Germinal center (tissue), 1 donor: ENCODE measurements at places on chromosomes 2 and 18.

- DNase-seq: no peak
Measured at GRCh38 chr2:169895294-169895985, 68.2 kb downstream of the UBR3 start.

DNA sequence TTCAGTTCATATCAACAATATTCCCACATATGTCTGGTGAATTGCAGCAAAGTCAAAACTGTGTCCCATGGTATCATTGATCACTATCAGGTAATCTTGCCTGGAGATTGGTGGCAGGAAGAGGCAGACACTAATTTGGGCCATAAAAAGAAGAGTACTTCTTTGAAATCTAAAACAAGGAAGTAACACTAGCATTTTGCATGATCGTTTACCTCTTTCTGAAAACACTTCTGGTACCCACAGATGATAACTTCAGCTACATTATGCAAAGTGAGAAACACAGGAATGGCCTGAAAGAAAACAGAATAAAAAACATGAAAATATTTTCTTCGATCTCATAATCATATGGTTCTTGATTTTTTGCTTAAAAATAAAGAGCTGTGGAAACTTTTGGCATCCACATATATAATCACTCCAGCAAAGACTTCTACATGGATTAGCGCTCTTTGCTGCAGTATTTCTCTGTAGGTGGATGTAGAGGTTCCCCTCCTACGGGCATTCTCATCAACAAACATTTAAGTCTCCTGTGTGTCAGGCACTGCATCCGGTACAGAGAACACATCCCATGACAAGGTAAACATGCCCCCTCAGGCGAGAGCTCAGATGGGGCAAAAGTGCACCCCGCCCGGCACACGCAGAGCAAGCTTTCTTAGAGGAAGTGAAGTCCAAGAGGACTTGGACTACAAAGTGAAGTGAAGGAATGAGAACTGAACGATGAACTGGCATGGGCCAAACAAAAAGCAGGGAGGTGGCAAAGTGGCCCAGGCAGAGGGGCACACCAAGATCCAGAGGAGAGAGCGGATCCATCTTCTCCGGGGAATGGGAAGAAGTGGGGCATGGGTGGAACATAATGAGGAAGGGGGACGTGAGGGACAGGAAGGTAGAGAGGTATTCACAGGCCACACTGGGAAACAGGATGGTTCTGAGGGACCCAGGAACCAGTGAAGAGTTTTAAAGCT, 68.0 kb upstream of the RIOK3 start:
- peak; percentile 21 for DNase-seq

DNA sequence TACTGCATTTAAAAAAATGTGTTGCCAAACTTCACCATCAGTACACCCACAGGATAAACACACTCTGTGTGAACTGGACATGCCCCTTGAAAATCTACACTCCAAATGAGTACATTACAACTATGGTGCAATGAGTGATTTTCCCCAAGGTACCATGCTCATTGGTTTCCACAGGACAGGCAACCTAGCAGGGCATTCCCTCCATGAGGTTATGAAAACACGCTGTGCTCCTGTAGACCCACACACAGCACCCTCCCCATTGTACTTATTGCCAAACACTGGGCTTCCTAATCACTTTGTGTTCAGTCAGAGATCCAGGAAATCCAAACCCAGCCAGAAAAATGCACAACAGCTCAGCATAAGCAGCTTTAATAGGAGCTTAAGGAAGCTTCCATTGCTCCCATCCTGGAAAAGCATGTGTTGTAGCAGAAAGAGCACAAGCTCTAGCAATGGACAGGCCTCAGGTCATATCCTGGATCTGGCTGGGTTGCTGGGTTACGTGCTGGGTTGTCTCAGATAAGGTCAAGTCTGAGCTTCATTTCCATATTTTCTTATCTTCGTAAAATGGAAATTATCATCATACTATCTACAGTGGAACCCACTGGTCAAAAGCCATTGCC, 20.8 kb upstream of the ATIC start:
- no peak for DNase-seq

DNA sequence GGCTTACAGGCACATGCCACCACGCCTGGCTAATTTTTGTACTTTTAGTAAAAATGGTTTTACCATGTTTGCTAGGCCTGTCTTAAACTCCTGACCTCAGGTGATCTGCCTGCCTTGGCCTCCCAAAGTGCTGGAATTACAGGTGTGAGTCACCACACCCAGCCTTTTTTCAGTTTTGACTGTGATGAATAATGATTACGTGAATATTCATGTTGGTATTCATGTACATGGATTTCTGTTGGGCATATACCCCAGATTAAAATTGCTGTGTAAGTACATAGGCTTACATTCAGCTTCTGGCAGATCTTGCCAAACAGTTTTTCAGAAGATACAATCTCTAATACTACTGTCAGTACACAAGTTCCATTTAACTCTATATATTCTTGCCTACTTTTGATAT, 20.9 kb downstream of the SLC39A10 start:
- DNase-seq: no peak

DNA sequence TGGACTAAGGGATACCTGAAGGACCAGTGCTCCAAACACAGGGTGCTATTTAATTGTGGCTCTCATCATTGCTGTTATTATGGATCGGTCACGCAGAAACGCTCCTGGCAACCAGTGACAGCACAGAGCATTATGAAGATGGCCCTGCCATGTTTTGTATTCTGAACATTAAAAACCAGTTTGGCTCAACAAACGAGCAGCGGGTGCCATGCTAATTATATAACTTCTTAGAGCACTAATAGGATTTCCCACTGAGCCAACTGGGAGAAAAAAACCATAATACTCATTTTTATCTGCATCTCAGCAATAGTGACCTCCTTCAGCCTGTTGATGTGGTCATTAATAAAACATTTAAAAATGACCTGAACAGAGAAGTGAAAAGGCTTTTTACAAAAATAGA, 212.8 kb downstream of the STK39 start:
- no peak for DNase-seq

DNA sequence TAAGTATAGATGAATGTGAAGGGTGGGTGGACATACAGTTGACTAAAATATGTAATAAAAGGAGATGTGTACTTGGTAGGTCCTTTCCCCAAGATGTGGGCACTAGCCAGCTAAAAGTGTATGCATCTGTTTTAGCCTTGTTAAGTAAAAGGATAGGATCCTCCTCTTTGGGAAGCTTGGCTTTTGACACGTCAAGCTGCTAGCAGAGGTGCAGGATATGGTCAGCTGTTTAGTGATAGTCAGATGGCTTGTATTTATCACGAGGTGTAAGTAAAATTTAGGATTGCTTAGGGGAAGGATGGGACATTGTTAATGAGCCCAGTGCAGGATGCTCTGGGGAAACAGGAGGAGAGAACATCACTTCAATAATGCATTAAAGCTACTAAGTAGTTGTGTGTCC, 1.5 kb downstream of the MFSD6 start:
- DNase-seq: no peak

DNA sequence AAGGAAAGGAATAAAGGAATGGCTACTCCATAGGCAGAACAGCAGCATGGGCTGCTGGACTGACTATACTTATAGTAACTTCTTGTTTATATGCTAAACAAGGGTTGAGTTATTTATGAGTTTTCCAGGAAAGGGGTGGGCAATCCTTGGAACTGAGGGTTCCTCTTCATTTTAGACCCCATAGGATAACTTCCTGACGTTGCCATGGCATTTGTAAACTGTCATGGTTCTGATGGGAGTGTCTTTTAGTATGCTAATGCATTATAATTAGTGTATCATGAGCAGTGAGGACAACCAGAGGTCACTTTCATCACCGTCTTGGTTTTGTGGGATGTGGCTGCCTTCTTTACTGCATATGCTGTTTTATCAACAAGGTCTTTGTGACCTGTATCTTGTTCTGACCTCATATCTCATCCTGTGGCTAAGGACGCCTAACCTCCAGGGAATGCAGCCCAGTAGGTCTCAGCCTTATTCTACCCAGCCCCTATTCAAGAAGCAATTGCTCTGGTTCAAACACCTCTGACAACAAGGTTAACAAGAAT, 98.6 kb upstream of the CABLES1 start:
- DNase-seq: no peak

- no peak for DNase-seq
Measured at GRCh38 chr18:47775961-47776360, 154.5 kb downstream of the SMAD2 start.

- DNase-seq: no peak
Measured at GRCh38 chr2:47033102-47033880, 117.7 kb upstream of the MCFD2 start.

DNA sequence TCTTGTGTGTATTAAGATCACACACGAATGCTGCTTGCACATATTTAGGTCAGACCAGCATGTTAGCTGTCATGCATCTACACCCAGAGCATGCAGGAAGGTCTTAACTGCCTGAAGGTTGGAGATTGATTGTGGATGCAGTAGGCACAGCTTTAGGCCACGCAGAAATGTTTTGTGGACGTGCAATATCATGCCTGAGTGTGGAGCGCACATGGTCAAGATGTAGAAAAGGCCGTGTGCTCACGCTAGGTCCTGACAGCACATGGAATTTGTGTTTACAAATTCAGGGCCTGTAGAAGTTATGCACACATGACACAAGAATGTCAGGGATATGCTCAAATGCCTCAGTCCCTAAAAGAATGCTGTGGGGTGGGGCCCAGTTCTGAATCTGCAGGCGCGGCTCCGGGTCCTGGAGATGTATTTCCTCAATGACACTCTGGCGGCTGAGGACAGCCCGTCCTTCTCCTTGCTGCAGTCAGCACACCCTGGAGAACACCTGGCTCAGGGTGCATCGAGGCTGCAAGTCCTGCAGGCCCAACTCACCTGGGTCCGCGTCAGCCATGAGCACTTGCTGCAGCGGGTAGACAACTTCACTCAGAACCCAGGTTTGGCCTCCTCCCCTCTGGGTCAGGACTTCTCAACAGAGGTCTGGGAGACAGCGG, 27.9 kb downstream of the MARCO start:
- DNase-seq: no peak

DNA sequence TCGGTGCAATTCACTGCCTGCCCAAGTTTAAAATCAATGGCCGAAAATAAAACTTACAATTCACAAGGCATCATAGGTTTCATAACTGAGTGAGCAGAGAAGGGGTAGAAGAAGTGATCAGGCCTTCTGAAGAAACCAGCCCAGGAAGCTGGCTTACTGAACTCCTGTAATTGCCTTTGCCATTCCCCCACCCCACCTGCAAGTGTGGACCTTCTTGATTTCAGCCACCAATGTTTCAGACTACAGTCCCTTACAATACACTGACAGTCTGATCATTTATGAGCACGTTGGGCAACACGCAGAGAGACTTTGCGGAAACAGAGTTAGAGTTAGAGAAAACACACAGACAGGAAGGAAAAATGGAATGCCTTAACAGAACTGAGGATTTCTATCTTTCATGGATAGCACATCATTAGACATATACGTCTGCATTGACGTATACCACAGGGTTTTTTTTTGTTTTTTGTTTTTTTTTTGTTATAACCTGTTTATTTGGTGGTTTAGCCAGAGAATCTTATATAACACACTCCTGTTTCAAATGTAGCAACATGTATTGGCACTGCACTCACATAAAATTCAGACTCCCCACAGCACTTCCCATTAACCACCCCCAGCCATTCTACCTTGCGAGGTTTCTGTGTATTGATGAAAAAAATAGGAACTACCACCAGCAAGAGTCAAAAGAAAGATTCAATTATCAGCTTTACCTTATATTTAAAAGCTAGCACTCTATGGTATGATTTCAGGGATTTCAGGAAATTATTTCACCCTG, 126.4 kb downstream of the CACNB4 start:
- no peak for DNase-seq

GRCh38 chr18:36153203-36153602, 23.5 kb downstream of the ELP2 start:
- DNase-seq: no peak

- peak; percentile 9 for DNase-seq
Measured at GRCh38 chr18:49898421-49898820, 85.1 kb upstream of the ACAA2 start.

DNA sequence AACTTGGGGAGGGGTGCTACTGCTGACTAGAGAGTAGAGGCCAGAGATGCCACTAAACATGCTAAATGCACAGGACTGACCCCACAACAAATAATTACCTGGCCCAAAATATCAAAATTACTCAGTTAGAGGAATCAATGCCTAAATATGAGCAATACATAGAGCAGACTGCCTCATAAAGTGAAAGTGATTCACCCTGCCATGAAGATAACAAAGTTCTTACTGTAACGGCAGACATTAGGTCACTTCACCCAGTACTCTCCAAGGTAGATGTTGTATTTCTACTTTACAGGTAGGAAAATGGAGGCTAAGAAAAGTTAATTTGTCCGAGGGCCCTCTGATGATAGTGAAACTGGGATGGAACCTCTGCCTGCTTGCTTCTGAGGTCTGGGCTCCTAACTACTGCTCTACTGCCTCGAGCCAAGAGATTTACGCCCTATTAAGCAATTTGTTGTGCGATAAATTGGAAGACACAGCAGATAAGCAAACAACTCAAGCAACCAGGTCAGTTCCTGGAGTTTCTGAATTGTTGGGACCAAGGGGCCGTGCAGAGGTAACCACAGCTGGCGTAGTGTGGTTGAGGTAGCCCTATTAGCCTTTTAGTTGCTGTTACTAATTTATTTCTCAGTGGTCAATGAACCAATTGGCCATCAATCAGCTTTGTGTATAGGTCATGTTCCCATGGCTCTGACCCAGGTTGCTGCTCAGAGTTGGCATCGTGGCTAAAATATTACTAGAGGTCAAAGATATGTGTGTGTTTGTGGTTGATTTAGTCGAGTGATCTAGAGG, 4.8 kb downstream of the DHRS9 start:
- DNase-seq: no peak

DNA sequence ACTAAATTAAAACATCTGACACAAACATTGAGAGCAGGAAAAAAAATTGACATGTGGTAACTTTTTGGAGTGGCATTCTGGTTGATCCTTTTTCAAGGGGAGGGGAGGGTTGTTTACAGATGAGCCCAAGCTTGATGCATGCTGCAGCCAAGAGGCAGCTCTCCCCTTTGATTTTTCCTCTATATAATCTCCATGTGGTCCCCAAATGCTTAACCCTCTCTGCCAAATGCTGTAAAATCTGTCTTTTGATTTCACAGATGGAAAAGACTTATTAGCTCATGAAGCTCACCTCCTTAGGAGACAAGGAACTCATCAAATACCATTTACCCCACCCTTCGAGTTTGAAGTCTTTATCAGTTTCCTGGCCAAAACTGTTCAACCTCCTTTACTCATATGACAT, 623.0 kb downstream of the NRXN1 start:
- no peak for DNase-seq

DNA sequence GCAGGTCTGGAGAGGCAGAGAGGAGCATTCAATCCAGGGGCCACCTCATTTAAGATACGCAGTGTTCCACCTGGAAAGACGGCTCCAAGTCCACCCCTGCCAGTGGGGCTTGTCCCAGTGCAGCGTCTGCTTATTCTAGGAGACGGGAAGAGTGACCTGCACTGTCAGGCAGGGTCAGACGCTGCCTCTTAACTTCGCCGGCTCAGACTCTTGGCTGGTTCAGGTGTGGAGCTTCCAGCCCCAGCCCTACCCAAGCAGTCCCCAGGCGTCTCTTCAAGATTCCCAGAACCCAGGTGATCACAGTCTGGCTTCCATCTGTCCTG, 208.5 kb downstream of the TFCP2L1 start:
- DNase-seq: no peak

- DNase-seq: no peak
Measured at GRCh38 chr2:47249157-47249900, 94.2 kb upstream of the STPG4 start.

GRCh38 chr2:43372416-43373081, 146.1 kb upstream of the ZFP36L2 start:
- DNase-seq: no peak

- no peak for DNase-seq
Measured at GRCh38 chr2:76312236-76312635, 601.5 kb upstream of the GCFC2 start.
